ENCODE measurements at places on chromosomes 12 and 14. TPM values are rescaled to one million over a fixed set of nuclear protein-coding genes. Genes with fewer than 3 reads are reported as not detected.

Gene GAPDH
- polyA plus RNA-seq, result 8,217 TPM

Gene KRT79
- not detected for polyA plus RNA-seq

Gene NFE2
- 0.07 TPM for polyA plus RNA-seq

Gene PRR4
- 1.8 TPM for polyA plus RNA-seq

Gene CMA1
- polyA plus RNA-seq, result not detected

Gene CEBPE
- not detected for polyA plus RNA-seq

Gene EGLN3
- 0.32 TPM for polyA plus RNA-seq

Gene TAS2R19
- not detected for polyA plus RNA-seq

Gene BCL11B
- polyA plus RNA-seq, result 3.8 TPM

Gene AMN
- 0.56 TPM for polyA plus RNA-seq

Gene NRL
- polyA plus RNA-seq, result 0.46 TPM

Gene KRT6C
- polyA plus RNA-seq, result 6.3 TPM

Gene VDR
- polyA plus RNA-seq, result 15.8 TPM

Gene BEGAIN
- 0.45 TPM for polyA plus RNA-seq

Gene MYH7
- polyA plus RNA-seq, result not detected

Gene KCNJ8
- not detected for polyA plus RNA-seq

Gene SRRM4
- not detected for polyA plus RNA-seq

Gene FOXJ2
- 3.9 TPM for polyA plus RNA-seq

Gene FAM177A1
- 45.0 TPM for polyA plus RNA-seq

Gene NABP2
- 62.8 TPM for polyA plus RNA-seq

Gene RBMS2
- 25.7 TPM for polyA plus RNA-seq

Gene IL23A
- 8.2 TPM for polyA plus RNA-seq

Gene GON7
- 12.8 TPM for polyA plus RNA-seq

Gene POTEM
- polyA plus RNA-seq, result not detected

Gene PRR13
- polyA plus RNA-seq, result 208 TPM

Gene GNB3
- 3.0 TPM for polyA plus RNA-seq

Gene GDF11
- polyA plus RNA-seq, result 7.9 TPM

Gene SMCO3
- polyA plus RNA-seq, result not detected
